NCI-H146 (cell line): ENCODE measurements at places on chromosomes 6 and 20.
A peak's percentile ranks its signal among the peaks of the same experiment; 100 is the strongest.

GRCh38 chr20:13913131-13913530 is 77.3 kb downstream of the SEL1L2 start:
- DNase-seq = no peak

- DNase-seq = peak; percentile 7
Observed at GRCh38 chr6:165729307-165729936, 66.4 kb upstream of the PDE10A start.

- no peak for DNase-seq
Observed at GRCh38 chr6:37106051-37106363, 63.9 kb upstream of the PIM1 start.

DNA sequence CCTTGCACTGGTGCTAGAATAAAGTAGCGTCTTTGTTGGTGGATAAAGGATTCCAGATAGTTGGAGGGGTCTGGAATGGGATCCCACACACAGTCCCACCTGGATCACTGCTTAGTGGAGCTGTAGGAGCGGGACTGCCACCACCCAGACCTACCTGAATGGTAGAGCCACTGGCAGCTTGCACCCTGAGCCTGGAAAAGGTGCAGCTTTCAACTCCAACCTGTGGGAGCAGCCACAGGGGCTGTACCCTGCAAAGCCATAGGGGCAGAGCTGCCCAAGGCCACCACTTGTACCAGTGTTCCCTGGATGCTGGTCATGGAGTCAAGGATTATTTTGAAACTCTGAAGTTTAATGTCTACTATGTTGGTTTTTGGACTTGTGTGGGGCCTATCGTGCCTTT is 26.9 kb downstream of the VTA1 start:
- no peak for DNase-seq

- DNase-seq = no peak
Observed at GRCh38 chr20:6100246-6100645, 22.6 kb downstream of the FERMT1 start.

DNA sequence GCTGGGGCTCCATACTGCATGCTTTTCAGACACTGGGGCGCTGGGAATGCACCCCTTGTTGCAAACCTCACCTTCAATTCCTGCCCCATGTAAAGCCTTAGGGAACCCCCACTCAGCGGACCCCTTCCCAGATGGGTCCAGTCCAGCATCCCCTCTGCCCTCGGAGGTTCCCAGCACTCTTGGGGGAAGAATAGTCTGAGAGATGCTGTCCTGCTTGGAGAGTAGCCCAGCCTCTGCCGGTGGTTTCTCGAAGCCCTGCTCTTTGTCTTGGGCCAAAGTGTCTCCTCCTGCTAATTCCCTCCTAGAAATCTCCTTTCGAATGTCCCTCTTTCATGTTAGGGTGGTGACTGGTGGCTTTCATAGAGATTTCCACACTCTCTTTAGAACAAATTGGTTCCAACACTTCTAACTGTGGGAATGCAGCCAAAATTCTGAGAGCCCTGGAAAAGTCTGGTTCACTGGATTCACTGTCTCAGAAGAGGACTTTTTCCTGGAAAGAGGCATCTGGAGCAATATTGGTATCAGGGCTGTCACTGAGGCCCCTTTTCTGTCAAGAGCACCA is 24.9 kb upstream of the SULF2 start:
- DNase-seq = no peak

DNA sequence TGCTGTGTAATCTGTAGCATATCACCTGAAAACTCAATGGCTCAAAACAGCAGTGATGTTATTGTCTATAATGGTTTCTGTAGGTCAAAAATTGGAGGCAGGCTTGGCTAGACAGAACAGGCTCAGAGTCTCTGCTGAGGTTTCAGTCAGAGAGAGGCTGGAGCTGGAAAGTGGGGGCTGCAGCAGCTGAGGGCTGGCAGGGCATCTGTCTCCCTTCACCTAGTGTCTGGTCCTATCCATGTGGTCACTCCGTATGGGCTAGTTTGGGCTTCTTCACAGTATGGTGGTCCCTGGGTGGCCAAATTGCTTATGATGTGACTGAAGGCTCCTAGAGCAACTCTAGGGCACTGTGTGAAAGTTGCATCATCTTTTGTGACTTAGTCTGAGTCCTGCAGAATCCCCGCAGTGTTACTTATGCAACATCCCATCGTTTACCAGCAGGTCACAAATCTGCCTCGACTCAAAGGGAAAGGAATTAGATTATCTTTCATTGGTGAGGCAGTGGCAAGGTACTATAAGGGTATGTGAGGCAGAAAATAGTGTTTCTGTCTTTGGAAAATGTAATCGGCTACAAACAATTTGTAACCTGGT is 497.0 kb downstream of the EPHA7 start:
- DNase-seq = no peak
